ENCODE measurements at places on chromosomes 4 and X.

DNA sequence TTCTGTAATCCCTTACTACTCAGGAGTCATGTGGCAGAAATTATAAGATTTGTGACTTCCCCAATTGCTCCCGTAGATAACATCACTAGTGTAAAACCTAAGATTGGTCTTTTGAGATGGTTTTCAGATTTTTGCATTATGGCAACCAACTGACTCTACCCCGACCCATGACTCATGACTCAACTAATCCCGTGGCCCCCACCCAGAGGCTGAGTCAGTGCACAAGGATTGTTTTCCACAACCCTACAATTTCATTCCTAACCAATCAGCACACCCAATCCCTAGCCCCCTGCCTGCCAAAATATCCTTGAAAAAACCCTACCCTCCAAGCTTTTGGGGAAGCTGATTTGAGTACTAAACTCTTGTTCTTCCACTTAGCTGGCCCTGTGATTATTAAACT lies 109.4 kb upstream of the FAM9C start:
- no peak for DNase-seq

- DNase-seq, result no peak
Observed at GRCh38 chr4:896216-896615, 35.9 kb downstream of the GAK start.

- DNase-seq, result no peak
Observed at GRCh38 chr4:33518856-33519255, 2725.5 kb downstream of the ARAP2 start.

GRCh38 chrX:41353985-41354384 lies 20.0 kb downstream of the DDX3X start:
- no peak for DNase-seq

- peak; percentile 18 for DNase-seq
Observed at GRCh38 chr4:139229534-139230039, 50.4 kb downstream of the MGARP start.

GRCh38 chrX:54758114-54759055 lies 39.7 kb downstream of the ITIH6 start:
- DNase-seq, result no peak

DNA sequence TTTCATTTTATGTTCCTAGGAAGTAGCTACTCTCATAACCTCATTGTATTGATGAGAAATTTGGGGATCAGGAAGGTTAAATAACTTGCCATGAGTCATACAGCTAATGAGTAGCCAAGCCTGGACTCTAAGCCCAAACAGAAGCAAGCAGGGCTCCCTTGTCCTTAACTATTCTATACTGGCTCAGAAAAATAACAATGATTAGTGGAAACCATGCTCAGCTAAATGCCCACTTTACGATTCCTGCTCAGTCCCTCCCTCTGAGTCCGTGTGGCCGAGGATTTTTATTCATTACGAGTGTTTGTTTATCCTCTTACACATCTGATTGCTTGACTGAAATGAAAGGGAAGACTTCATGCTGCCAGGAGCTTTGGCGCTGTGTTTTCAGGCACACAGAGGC lies 100.9 kb downstream of the SLC34A2 start:
- no peak for DNase-seq

- DNase-seq, result no peak
Observed at GRCh38 chr4:82256718-82257117, 117.1 kb downstream of the HNRNPD start.

DNA sequence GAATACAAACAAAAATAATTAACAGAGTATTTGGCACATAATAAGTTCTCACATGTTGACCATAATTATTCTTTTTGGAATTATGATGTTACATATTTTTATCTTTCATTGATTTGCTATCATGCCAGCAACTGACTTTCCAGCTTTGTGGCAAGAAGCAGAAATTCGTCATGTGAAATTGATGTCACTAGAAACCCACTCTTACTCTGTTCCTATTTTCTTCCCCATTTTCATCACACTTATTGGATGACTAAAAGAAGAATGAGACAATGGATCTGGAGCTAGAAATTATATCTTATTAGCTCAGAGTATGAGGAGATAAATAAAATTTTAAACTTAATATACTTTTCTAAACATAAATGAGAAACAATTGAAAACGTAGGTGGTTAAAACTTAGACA lies 31.9 kb downstream of the EGF start:
- no peak for DNase-seq

GRCh38 chr4:166538491-166539005 lies 665.5 kb downstream of the TLL1 start:
- no peak for DNase-seq

DNA sequence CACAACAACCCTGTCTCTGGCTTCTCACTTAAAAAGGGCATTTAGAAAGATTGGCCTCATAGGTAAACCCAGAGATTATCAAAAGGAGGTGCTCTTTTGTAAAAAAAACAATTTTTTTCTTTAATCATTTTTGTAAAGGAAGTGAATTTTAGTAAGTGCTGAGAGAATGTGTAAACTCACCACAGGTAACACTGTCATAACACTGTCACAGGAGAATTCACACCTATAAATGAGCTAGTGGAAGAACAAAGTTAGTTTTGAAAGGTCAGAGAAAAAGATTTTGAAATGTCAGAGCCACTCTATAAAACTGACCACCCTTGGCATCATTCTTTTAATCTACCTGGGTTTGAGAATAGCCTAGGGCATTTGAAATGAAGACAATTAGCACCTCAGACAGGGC lies 3.3 kb upstream of the SH2D1A start:
- DNase-seq, result no peak

DNA sequence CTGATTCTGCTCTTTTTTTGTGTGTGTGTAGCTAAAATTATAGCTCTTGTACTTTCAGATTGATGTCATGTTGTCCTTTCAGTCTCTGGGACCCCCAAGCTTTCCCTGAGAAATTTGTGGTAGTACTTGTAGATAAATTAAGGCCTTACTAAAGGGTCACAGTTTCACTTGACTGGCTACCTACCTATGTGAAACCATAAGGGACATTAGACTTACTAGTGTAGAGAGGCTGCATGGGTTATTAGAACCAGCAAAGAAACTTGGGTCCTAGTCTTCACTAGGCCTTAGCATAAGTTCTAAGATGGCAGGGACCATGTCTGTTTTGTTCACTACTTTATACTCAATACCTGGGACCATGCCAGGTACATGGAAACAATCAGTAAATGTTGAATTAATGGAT lies 21.4 kb downstream of the WDR44 start:
- DNase-seq, result no peak

DNA sequence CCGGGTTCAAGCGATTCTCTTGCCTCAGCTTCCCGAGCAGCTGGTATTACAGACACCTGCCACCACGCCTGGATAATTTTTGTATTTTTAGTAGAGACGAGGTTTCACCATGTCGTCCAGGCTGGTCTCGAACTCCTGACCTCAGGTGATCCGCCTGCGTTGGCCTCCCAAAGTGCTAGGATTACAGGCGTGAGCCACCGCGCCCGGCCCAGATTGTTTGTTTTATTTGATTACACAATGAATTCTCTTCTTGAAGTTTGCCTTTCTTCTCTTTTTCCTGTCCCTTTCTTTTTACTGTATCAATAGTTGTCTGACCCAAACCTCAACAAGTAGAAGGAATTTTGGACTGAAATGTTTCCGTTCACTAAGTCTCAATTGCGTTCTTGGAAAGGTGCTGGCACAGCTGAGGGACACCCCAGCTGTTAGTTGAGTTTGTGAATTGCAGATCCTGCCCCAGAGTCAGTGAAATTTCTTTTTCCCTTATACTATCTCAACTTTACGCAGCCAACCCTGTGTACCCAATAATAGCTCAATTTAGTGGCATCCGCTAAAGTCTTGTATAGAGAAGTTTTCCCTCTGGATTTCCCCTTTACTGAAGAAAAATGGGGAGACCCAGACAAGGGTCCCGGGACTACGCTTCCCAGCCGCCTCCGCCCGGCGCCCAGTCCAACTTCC lies 639 bp upstream of the MTM1 start:
- DNase-seq, result no peak

- no peak for DNase-seq
Observed at GRCh38 chr4:96145601-96146000, 305.7 kb downstream of the PDHA2 start.

GRCh38 chr4:116401293-116401692 lies 684.1 kb downstream of the TRAM1L1 start:
- DNase-seq, result no peak

GRCh38 chrX:6004529-6004928 lies 224.1 kb downstream of the NLGN4X start:
- no peak for DNase-seq

GRCh38 chr4:87707279-87707918 lies 57.3 kb downstream of the DMP1 start:
- no peak for DNase-seq

GRCh38 chr4:35250761-35251160 lies 993.6 kb downstream of the ARAP2 start:
- no peak for DNase-seq

- DNase-seq, result no peak
Observed at GRCh38 chrX:43958529-43958928, 14.7 kb downstream of the NDP start.

- peak; percentile 19 for DNase-seq
Observed at GRCh38 chr4:169399976-169400767, 129.4 kb upstream of the SH3RF1 start.

DNA sequence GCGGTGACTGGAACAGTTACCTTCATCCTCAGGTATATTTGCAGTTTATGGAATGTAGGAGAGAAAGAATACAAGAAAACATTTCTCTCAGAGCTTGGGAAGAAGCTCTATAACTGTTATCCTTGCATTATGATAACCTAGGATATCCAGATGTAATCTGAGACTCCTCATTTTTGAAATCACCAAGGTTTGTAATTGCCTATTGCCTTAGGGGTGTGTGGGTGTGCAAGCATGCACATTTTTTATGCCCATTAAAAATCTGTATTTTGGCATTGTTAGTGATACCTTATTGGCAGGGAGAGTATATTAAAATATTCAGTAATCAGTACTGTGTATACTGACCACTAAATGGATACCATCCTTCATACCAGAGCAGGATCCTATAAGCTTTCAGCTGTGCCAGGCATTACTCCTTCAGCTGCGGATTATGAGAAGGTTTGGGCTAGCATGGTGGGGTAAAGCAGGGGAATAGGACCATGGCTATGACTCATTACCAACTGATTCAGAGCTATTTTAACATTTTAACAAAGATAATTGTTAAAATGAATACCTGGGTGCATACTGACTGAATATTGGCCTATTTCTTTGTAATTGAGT lies 8.3 kb downstream of the SEC24B start:
- DNase-seq, result no peak

DNA sequence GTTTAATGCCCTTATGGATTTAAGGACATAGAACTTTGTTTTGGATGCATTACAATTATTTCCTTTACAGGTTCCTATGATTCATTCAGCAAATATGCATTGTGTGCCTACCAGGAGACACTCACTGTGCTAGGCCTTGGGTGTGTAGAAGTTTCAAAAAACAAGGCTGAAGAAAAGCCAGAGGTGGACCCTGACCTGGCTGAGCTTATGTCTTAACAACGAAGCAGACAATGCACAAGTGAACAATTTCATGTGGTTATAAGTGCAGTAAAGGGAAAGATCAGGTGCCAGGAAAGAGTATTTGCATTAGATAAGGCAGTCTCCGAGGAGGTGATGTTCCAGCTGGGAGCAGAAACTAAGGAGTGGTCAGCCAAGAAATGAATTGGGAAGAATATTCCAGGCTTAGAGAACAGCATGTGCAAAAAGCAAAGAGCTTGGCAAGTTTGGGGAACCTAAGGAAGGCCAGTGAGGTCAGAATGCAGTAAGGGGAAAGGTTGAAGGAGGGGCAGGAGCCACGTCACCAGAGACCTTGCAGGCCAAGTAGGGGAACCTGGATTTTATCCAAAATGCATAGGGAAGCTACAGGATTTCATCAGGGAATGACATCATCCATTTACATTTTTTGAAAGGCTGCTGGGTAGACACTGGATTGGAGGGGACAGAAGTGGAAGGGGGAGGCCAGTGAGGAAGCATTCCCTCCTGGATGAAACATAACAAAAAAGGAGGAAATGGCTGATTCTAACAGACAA lies 193.6 kb downstream of the SOWAHB start:
- DNase-seq, result no peak

- peak; percentile 37 for DNase-seq
Observed at GRCh38 chr4:76515975-76516843, 81.2 kb downstream of the SHROOM3 start.

GRCh38 chr4:55980725-55981124 lies 32.0 kb downstream of the CEP135 start:
- no peak for DNase-seq

DNA sequence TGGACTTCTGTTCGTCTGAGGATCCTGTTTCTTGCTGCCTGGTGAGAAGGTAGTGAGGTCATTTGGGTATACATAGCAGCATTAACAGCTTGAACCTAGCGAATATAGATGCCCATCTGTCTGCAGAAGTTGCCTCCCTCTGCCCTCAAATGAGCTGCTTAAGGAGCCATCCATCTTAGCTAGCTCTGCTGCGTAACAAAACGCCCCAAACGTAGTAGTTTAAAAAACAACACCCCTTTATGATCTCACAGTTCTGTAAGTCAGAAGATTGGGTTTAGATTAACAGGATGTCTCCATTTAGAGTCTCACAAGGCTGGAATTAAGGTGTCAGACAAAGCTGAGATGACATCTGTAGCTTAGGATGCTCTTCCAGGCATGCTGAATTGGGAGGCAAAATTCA lies 185.3 kb downstream of the DHRSX start:
- DNase-seq, result no peak

DNA sequence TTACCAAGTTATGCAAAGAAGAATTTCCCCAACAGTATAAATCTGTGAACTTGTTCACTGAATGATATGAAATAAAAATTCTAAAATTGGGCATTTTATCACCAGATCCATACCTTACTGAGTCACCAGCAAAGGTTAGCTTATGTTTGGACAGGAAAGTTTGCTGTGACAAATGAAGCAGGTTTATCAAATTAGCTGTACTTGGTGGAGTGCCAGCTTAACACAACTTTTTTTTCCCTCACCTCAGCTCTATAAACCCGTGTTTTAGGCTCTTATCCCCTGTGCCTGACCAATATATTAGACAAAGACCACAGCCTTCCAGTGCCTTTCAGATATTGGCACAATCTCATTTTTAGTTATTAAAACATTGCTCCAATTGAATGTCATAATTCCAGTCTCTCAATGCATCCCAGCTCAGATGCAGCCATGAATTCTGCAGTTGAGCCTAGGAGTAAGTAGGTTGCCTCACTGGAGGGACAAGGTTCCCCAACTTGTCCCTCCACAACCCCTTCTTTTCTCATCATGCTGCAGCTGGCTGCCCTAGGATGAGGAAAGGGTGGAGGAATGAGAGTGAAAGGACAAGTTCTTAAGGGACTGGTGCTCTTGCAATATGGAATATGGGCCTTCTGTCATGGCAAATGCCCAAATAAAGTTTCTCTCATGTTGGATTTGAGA lies 27.0 kb upstream of the PDGFC start:
- DNase-seq, result no peak

DNA sequence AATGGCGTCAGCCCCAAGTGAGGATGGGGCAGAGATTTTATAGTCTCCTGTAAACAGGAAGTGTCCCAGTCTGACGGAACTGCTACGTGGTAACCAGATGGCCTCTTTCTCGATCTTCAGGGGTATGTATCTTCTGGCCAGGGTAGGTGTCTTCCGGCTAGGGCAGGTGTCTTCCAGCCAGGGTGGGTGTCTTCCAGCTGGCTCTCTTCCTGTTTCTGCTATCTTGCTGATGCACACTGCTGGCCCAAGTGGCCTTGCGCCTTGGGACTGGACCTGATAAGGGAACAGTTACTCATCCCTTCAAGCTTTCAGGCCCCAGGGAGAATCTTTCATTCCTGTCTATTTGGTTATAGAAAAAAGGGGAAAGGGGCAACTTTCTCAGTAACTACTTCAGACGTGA lies 178.7 kb upstream of the MAGEE2 start:
- DNase-seq, result no peak
